ENCODE measurements at places on chromosomes 1 and 21.

DNA sequence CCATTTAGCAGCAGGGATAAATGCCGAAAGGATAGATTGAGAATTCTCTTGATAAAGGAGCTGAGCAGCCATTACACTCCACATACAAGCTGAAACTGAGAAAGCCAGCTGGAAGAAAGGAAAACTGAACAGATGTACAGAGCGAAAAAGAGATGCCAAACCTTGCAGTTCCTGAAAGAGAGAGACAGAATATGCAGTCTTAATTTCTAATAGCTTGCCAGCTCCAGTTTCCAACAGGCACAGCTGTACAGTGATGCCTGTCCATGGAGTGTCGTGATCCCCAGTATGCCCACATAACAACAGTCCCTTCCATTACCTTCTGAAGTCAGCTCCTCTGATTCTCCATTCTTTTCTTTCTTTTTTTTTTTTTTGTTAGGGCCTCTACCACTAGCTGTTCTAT lies 22.7 kb downstream of the ABL2 start:
- no peak overlapping the region for H3K4me3 ChIP-seq
- H3K36me3 ChIP-seq: peaks cover 5% of the 10 kb centered on the region
- no peak for DNase-seq
- no peaks in the 10 kb centered on the region for H3K27me3 ChIP-seq

- peaks cover 21% of the 10 kb centered on the region for H3K27me3 ChIP-seq
- H3K4me3 ChIP-seq: peak overlapping the region; percentile 67
- H3K36me3 ChIP-seq: no peaks in the 10 kb centered on the region
- H3K4me1 ChIP-seq: peaks cover 9% of the 10 kb centered on the region
Measured at GRCh38 chr1:119674835-119675289, 26.8 kb upstream of the ZNF697 start.

- H3K27me3 ChIP-seq: peaks cover 1% of the 10 kb centered on the region
- no peak for DNase-seq
- H3K36me3 ChIP-seq: peaks cover 3% of the 10 kb centered on the region
- H3K4me3 ChIP-seq: no peak overlapping the region
- H3K27ac ChIP-seq: no peak overlapping the region
Measured at GRCh38 chr1:101299710-101300109, 62.9 kb downstream of the S1PR1 start.

DNA sequence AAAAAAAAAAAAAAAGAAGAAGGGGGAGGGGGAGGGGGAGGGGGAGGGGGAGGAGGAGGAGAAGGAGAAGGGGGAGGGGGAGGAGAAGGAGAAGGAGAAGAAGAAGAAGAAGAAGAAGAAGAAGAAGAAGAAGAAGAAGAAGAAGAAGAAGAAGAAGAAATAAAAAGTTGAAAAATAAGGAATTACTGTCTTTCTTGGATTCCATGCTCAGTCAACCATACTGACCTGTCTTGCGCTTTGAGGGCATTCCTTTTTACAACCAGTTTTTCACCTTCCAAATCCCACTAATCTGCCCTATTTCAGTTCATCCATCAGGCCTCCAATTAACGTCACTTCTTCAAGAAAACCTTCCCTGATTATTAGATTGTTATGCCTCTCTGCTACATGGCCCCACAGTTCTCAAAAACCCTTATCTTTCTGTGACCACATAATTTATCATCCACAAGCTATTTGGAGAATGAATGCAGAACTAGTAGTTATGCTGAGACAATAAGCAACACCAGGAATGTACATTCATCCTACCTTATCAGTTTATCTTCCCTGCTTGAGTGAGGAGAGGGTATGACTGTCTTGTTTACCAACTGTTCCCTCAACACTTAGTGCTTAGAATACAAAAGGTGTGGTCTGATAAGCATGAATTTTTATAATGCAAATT lies 57.5 kb upstream of the GUCA2A start:
- H3K36me3 ChIP-seq: peaks cover 42% of the 10 kb centered on the region
- no peak overlapping the region for H3K27ac ChIP-seq
- DNase-seq: no peak
- H3K4me1 ChIP-seq: peaks cover 7% of the 10 kb centered on the region
- H3K27me3 ChIP-seq: no peaks in the 10 kb centered on the region

GRCh38 chr1:116764466-116764898 lies 10.3 kb downstream of the CD2 start:
- H3K27me3 ChIP-seq: peaks cover 1% of the 10 kb centered on the region
- peak overlapping the region; percentile 98 for H3K4me3 ChIP-seq
- H3K27ac ChIP-seq: peak overlapping the region; percentile 99
- peaks cover 97% of the 10 kb centered on the region for H3K4me1 ChIP-seq

DNA sequence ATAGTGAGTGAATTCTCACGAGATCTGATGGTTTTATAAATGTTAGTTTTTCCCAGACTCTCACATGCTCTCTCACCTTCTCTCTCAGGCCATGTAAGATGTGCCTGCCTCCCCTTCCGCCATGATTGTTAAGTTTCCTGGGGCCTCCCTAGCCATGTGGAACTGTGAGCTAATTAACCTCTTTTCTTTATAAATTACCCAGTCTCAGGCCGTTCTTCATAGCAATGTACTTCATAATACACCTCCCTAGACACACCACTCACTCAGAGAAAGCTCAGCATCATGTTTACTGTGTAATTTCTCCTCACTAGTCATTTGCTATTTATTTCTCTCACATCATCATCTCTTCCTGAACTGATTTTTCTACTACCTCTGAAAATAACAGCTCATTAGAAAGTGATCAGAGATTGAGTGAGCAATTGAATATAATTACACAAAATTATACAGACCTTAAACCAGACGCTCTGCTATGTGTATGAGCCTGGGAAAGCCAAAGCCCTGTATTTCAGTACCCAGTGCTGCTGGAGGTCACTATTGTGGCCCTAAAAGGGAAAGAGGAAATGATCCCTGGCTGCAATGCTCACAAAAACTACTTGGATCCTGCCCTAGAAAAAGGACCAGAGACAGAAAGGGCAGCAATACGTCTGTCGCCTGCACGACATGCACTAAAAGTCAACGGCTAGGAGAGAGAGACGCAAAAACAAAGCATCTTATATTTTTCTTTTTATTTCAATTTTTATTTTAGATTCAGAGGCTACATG lies 284.5 kb downstream of the DSCAM start:
- no peaks in the 10 kb centered on the region for H3K4me1 ChIP-seq
- no peaks in the 10 kb centered on the region for H3K36me3 ChIP-seq
- DNase-seq: no peak
- H3K27ac ChIP-seq: no peak overlapping the region

DNA sequence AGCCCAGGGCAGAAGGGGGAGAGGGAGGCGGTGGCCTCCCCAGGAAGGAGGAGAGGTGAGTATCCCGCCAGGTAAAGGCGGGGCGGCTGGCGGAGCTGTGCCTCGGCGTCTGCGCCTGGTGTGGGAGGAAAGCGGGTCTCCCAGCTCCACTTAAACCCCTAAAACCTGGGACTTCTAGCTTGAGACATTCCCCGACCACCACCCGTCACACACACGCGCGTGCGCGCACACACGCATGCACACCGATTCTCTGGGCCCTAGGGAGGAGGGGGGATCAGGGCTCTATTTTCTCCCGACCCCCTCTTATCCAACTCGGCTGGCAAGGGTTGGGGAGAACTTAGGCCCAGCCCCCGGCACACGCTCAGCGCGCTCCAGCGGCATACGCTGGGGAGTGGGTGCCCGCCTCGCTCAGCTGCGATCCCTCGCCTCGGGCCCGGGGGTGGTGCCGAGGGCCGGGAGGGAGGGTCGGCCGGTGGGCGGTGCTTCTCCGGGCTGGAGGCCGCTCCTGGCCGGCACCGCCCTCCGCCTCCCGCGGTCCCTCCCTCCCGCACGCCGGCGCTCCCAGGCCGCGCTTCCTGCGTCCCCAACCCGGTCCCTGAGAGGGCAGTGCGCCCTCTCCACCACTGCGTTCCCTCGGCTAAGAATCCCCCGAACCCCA lies at the start of gene TMEM51:
Gene TMEM51, plus strand, starts transcription at position 564 of the 658 bp plus-strand sequence. CDS start 61,341 bp downstream, outside the sequence.
- peaks cover 27% of the 10 kb centered on the region for H3K4me1 ChIP-seq
- H3K27me3 ChIP-seq: peaks cover 57% of the 10 kb centered on the region
- H3K36me3 ChIP-seq: no peaks in the 10 kb centered on the region
- no peak within 1 kb of the TSS for H3K27ac ChIP-seq
- peak within 1 kb of the TSS; percentile 45 for H3K4me3 ChIP-seq

GRCh38 chr1:194929357-194929756 lies 1678.9 kb downstream of the KCNT2 start:
- H3K36me3 ChIP-seq: no peaks in the 10 kb centered on the region
- H3K4me1 ChIP-seq: no peaks in the 10 kb centered on the region
- DNase-seq: no peak
- H3K27ac ChIP-seq: no peak overlapping the region
- no peak overlapping the region for H3K4me3 ChIP-seq

DNA sequence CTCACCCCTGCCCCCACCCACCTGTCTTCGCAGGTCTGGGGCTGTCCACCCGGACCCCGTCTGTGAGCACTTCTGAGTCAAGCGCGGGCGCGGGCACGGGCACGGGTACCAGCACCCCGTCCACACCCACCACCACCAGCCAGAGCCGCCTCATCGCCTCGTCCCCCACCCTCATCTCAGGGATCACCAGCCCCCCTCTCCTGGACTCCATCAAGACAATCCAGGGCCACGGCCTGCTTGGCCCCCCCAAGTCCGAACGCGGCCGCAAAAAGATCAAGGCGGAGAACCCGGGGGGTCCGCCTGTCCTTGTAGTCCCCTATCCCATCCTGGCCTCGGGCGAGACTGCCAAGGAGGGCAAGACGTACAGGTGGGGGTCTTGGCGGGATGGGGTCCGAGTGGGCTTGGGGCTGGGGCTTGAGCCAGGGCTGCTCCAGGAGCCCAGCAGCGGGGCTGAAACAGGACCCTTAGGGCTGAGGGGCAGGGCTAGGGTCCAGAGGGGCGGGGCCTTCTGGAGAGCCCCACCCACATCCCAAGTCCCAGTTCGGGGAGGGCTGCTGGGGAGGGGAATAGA lies 23.9 kb downstream of the ZNF362 start:
- H3K27me3 ChIP-seq: no peaks in the 10 kb centered on the region
- no peak overlapping the region for H3K4me3 ChIP-seq
- no peaks in the 10 kb centered on the region for H3K4me1 ChIP-seq
- no peak overlapping the region for H3K27ac ChIP-seq
- DNase-seq: no peak

DNA sequence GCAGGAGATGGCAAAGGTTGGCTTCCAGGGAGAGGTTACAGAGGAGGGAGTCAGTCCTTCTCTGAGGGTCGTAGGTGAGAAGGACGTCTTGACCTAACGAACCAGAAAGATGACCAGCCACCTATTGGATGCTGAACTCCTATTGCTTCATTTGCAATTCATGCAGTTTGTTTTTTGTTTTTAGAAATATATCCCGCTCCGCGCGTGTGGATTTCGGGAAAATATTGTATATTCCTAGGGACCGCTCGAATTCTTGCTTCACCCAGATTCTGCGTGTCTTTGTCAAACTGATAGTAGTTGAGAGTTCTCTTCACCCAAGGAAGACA lies 564 bp downstream of the DISP1 start:
- H3K27me3 ChIP-seq: no peaks in the 10 kb centered on the region
- peak overlapping the region; percentile 95 for H3K4me3 ChIP-seq
- peak overlapping the region; percentile 94 for H3K27ac ChIP-seq
- H3K36me3 ChIP-seq: peaks cover 4% of the 10 kb centered on the region

GRCh38 chr1:167471568-167471967 lies 46.8 kb downstream of the CD247 start:
- no peak overlapping the region for H3K4me3 ChIP-seq
- H3K4me1 ChIP-seq: peaks cover 74% of the 10 kb centered on the region
- peaks cover 24% of the 10 kb centered on the region for H3K36me3 ChIP-seq

DNA sequence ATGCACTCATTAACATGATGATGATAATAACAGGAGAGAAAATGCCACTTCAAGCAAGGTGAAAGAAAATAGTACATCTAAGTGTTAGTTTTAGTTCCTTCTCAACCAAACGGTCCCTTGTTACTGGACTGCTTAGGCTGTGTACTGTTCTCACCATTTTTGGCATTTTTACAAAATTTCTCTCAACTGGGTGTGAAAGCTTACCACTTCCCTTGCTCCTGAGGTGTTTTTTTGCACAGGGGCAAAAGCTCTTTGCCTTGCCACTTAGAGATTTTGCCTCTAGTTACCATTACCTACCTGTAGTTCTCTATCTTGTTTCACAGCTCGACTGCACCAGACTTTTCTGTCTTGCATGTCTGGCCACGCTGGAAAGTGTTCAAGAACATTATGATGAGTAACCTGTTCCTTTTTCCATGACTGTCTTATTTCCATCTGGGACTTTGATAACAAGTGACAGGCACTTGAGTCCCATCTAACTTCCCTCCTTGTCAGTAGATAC lies 10.7 kb downstream of the NEK7 start:
- H3K27ac ChIP-seq: peak overlapping the region; percentile 98
- H3K4me1 ChIP-seq: peaks cover 94% of the 10 kb centered on the region
- H3K27me3 ChIP-seq: no peaks in the 10 kb centered on the region
- no peak for DNase-seq
- H3K36me3 ChIP-seq: peaks cover 14% of the 10 kb centered on the region

DNA sequence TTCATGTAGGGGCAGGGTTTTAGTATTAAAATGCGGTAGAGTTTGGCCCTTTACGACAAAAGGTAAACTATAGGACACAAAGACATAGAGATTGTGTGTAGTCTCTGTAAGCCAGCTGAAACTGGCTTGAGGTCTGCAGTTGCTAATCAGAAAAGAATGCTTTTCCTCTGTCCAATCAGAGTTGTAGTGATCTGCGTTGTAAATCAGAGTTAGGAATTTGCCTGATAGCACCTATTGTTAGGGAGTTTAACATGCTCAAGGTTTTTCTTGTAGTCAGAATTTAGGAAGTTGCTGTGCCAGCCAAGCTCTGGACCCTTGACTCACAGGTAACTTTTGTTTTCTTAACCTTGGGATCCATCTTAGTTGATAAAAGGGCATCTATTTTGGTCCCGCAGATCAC lies 61.2 kb upstream of the VTCN1 start:
- no peaks in the 10 kb centered on the region for H3K36me3 ChIP-seq
- no peak overlapping the region for H3K4me3 ChIP-seq
- peaks cover 2% of the 10 kb centered on the region for H3K27me3 ChIP-seq
- no peak overlapping the region for H3K27ac ChIP-seq

DNA sequence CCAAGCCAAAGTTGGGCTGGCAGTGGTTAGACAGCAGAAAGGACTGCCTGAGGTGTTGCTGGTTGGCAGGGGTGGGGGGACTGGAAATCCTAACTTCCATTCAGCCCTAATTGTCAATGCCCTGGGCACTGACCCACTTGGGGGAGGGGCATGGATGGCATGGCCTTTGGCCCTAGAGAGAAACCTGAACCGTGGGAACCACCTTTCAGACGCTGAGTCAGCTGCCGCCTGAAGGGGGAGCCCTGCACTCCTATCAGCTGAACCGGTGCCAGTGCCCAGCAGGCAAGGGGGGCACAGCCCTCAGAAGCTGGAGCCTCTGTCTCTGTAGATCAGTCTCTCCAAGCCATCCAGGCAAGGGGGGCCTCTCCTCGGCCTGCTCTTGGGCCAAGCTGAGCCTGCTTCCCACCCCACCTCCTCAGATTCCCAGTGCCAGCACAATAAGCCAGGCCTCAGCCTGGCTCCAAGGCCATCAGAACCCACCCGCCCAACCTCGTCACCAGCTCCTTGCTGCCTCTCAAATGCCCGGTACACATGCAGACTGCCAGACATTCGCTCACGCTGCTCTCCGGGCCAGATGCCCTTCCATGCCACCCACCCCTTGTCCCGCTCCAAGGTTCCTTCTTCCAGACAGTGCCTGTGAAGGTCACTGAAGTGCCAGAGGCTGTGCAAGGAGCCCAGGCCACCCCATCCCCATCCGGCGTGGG lies 11.6 kb downstream of the TINAGL1 start:
- DNase-seq: peak; percentile 73
- H3K36me3 ChIP-seq: no peaks in the 10 kb centered on the region
- H3K4me1 ChIP-seq: peaks cover 2% of the 10 kb centered on the region
- H3K27me3 ChIP-seq: peaks cover 20% of the 10 kb centered on the region

GRCh38 chr21:44375281-44375651 lies 21.8 kb downstream of the TRPM2 start:
- DNase-seq: no peak
- peaks cover 20% of the 10 kb centered on the region for H3K4me1 ChIP-seq
- H3K4me3 ChIP-seq: no peak overlapping the region
- H3K27me3 ChIP-seq: no peaks in the 10 kb centered on the region

- H3K36me3 ChIP-seq: peaks cover 6% of the 10 kb centered on the region
- peaks cover 53% of the 10 kb centered on the region for H3K4me1 ChIP-seq
- H3K27ac ChIP-seq: peak overlapping the region; percentile 72
- H3K4me3 ChIP-seq: peak overlapping the region; percentile 62
Measured at GRCh38 chr21:44658541-44658910, 794 bp downstream of the KRTAP12-3 start.

Data from activated naive CD8-positive, alpha-beta T cell treated with anti-CD3 and anti-CD28 coated beads, Interleukin-2, amount 50 U/mL, for 24 hours (primary cell).